ENCODE measurements at places on chromosomes 7 and 10.

GRCh38 chr10:71077143-71077581 is 135.2 kb upstream of the UNC5B start:
- no peak for DNase-seq

DNA sequence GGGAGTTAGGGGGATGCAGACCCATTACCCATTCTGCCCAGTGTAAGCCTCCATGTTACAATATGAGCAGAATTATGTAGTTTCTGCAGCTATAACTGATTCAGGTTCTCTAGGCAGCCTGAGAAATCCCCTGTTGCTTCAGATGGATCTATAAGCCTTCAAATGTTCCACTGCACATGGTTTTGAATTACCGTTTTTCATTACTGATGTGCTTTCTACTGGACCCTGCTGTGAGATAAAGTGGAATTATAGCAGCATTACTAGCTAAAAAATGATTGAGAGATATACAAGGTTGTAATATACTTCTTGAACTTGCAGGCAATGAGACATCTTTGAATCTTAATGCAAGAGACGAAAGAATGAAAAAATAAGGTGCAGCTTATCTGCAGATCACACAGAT is 38.4 kb upstream of the ANAPC16 start:
- no peak for DNase-seq

- no peak for DNase-seq
Measured at GRCh38 chr7:72057796-72058195, 354.3 kb downstream of the CALN1 start.

DNA sequence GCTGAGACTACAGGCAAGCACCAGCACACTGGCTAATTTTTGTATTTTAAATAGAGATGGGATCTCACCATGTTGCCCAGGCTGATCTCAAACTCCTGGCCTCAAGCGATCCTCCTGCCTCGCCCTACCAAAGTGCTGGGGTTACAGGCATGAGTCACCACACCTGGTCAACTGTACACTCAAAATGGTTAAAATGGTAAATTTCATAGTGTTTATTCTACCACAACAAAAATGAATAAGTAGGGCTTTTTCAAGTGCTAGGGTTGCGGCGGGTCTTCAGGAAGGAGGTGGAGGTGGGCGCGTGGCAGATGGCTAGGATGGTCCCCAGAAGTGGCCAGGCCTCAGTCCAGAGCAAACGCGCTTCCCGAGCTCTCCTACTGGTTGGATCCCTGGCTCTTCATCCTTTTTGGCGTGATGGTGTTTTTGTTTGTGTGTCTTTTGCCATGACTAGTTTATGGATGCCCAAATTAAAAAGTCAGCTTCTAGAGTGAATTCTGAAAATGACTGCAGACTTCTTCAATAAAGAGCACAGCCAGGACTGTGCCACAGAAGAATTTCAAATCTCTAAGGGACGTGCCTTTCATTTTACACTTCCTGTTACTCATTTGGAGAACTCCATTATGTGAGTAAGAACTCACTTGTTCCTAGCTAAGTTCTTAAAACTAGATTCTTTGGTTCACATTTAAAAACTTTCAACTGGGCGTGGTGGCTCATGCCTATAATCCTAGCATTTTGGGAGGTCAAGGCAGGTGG is 73.9 kb downstream of the TMEM130 start:
- no peak for DNase-seq

DNA sequence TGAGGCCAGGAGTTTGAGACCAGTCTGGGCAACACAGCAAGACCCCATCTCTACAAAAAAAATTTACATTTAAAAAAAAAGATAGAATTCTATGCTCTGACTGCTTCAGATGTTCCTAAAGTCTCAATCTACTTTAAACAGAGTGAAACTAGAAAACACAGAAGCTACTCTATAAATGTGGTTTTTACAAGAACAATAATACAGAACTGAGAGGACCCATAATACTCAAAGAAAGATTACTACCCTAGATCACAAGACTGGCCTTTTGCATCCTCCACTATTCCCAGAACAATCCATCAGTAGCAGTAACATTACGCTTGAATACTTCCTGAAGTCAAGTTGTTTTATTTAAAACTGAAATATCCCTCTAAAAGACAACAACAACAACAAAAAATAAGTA is 119.4 kb downstream of the ZFAND4 start:
- no peak for DNase-seq

GRCh38 chr10:4538016-4538415 is 288.0 kb upstream of the AKR1E2 start:
- no peak for DNase-seq

DNA sequence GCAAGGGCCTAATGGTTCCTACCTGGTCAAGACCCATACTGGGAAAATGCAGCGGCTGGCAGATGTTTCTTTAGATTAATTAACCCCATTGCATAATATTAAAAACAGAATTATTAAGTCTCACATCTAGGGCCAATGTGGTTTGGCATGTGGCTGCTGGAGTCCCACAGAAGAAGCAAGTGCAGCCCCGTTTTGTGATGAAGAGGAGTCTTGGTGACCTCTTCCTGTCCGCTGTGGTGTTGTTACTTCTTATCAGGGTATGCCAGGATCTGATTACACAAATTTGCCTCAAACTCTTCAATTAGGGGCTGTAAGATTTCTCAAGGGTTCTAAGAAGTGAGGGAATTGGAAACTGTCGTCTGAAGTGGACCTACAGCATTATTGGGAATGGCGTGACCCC is 240.3 kb downstream of the SEC23IP start:
- DNase-seq: no peak

DNA sequence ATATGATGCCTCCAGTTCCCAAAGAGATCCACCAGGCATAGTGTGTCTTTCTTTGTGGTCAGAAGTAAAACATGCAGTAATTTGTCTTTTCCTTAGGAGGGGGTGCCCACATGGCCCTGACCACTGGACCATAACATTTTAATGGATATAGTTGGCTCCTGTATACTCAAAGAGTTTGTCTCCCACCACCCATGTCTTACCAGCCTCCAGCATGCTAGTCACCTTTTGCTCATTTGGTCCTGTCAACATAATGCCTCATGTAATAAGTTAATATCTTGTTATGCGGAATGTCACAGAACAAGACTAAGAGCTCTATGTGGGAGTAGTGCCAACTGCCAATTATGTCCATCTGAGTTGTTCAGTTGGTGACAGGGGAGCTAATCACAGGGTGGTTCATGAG is 83.4 kb upstream of the IFRD1 start:
- DNase-seq: no peak
